ENCODE measurements at places on chromosomes 6 and 20.

DNA sequence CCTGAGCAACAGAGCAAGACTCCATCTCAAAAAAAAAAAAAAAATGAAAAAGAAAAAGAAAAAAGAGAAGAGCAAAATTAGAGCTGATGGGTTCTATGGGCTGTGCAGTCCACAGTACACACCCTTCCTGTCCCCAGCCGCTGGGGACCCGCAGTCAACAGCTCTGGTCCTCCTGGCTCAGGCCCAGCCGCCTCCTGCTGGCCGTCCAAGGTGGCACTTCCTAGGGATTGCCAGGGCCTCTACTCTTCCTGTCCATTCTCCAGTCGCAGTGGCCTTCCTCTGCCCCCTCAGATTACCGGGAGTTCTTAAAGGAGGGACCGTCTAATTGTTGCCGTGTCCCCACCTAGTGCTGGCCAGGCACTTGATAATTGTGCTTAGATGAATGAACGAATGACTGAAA lies 41.7 kb downstream of the TMEM242 start:
- DNase-seq = no peak

- DNase-seq = no peak
Measured at GRCh38 chr6:146289816-146290588, 253.6 kb upstream of the RAB32 start.

DNA sequence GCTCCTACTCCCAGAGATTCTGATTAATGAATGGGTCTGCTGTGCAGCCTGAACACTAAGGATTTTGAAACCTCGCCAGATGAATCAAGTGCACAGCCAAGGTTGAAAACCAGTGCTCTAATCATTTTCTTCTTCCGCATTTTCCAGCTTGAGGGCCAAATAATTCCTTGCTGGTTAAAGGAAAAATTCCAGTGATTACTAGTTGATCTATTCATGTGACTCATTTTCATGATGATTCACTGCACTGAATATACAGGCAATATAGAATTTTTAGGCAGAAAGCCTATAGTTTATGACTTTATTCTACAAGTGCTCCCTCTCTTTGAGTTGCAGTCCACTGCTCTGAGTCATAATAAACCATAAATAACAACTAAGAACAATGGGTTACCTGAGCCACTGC lies 80.6 kb upstream of the PROKR2 start:
- no peak for DNase-seq

DNA sequence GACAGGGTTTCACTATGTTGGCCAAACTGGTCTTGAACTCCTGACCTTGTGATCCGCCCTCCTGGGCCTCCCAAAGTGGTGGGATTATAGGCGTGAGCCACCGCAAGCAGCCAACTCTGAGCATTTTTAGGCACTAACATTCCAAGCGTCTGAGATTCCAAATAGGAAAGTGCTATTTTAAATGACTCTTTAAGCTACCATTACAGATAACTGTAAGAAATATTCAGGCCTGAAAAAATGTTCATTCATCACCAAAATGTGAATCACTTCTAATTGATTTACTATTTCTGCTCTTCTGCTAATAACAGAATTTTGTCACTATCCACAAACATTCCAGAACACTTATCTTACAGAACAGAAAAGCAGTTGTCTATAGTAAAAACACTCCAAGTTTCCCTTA lies 106.5 kb downstream of the BACH2 start:
- DNase-seq = no peak

DNA sequence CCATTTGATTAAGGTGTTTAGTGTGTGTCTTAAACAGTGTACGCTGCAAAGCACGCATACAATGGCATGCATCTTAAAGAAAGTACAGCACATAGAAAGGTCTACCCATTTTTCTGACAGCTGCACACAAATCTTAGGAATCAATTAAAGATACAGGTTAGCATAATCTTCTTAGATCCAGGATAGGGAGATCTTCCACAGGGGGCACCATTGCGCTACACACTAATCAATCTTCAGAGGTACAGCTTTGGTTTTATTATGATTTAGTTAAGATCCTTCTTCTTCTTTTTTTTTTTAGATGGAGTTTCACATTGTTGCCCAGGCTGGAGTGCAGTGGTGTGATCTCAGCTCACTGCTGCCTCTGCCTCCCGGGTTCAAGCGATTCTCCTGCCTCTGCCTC lies 63.7 kb upstream of the BEND3 start:
- no peak for DNase-seq
